ENCODE measurements at places on chromosomes 6 and 20.

DNA sequence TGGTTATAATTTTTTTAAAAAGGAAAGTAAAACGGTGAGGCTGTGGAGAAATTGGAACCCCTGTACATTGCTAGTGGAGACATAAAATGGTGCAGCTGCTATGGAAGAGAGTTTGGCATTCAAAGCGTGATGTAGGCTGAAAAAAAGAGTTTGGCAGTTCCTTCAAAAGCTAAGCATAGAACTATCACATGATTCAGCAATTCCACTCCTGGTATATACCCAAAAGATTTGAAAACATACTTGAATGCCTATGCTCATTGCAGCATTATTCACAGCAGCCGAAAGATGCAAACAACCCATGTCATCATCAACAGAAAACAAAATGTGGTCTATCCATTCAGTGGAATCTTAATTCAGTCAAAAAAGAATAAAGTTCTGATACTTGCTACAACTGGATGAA lies 4.5 kb upstream of the SGK2 start:
- no peak for DNase-seq

DNA sequence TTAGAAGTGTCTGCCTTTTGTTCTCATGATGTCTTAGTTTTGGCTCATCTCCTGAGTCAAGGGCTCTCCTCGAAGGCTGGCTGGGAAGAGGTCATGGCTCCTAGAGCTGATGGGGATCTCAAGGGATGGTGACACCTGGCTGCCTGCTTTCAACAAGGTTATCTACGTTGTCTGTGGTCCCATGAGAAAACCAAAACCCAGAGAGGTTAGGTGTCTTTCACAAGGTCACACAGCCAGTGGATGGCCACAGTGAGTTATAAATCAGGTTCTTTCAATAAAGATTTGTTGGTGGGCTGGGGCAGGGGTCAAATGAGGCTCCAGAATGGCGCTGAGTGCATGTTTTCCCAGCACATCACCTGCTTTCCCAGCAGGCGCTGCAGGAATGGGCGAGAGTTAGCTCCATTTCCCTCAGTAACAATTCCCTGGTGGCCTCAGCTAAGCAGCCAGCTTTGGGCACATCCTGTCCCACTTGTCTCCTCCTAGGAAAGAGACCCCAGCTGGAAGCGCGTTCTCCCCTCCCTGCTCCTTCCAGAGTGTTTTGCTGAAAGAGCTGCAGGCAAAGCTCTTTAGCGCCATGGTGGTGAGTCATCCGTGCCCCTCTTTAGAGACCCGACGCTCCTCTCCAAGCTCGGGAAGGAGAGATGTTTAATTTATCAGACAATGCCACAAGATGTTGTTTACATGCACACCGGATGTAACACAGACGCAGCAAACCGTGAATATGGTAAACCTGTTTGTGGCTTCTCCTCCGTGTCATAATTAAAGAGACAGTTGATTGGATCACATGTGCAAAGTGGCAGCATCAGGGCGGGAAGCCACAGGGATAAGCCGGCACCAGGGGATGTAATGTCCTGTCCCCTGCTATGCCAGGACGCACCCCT lies 109.7 kb downstream of the LRFN2 start:
- DNase-seq, result no peak

- DNase-seq, result no peak
These were observed 803.7 kb downstream of the PHF3 start for GRCh38 chr6:64439274-64439673.

DNA sequence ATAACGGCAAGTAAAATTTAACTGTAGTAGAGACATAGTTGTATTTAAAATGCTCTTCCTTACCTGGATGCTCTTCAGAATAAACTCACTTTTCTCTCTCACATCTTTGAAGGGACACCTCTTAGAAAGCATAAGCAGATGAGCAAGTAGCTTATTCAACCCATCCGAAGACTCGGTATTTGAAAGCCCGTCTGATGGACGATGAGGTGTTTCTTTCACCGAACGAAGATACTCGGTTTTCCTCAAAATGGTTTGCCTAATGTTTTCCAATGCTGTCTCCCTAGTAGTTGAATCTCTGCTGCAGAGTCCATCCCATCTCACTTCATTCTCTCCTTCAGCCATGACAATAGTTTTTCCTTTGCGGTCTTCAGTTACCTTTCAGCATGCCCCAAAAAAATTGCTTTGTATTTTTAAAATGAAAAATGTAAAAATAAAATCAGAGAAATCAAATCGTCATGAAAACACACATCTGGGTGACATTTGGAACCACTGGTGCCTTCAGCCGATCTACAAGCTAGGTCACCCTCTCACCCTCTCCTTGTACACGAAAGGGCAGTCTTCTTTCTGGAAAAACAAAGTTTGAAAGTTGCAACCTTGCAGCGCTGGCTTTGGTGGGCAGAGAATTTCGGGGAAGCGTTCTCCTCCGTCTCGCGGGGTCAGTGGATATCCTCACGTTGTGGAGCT lies 772 bp downstream of the SESN1 start:
- DNase-seq, result no peak

GRCh38 chr6:63424636-63425035 lies 104.9 kb upstream of the LGSN start:
- no peak for DNase-seq

DNA sequence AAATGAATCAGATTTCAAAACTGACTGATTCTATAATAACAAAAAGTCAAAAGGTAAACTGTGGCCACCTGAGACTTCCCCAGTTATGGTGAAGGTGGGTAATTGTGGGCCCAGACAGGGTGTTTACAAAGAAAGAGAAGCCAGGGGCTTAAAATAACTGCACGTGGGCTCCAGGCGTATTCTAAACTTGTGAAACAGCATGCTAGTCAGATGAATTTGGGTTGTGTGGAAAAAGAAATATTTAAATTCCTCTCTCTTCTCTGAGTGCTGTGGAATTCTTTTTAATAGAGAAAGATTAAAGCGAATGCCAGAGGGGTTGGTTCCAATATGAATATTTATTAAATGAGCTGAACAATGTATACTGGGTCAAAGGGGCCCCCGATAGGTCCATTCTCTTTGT lies 166.3 kb upstream of the AFDN start:
- DNase-seq, result no peak
